ENCODE measurements at places on chromosomes 1 and 21.

DNA sequence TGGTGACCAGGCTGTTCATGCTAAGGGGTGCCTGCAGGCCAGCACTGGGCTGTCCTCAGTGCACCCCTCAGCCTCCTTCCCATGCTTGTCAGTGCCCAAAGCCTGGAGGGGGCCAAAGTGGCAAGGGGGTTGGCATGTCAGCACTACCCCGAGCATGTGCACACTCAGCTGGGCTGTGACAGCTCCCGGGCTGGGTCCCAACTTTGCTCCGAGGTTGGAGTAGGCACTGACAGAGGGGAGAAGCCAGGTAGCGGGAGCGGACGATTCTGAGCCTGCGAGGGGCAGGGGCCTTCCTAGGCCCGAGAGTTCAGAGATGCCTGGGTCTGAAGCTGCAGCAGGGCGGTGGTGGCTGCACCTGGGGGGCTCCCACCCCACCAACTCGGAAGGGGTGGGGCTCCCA is 119.0 kb downstream of the MAST2 start:
- DNase-seq: no peak

GRCh38 chr1:180281490-180281889 is 51.4 kb downstream of the LHX4 start:
- no peak for DNase-seq

GRCh38 chr1:119318466-119319309 is 49.9 kb upstream of the HAO2 start:
- DNase-seq: no peak

GRCh38 chr21:45987121-45987711 is 5.6 kb downstream of the COL6A1 start:
- no peak for DNase-seq

- DNase-seq: no peak
Measured at GRCh38 chr1:30848130-30848529, 60.4 kb downstream of the SDC3 start.

GRCh38 chr21:31917108-31917507 is 44.3 kb downstream of the HUNK start:
- DNase-seq: no peak

DNA sequence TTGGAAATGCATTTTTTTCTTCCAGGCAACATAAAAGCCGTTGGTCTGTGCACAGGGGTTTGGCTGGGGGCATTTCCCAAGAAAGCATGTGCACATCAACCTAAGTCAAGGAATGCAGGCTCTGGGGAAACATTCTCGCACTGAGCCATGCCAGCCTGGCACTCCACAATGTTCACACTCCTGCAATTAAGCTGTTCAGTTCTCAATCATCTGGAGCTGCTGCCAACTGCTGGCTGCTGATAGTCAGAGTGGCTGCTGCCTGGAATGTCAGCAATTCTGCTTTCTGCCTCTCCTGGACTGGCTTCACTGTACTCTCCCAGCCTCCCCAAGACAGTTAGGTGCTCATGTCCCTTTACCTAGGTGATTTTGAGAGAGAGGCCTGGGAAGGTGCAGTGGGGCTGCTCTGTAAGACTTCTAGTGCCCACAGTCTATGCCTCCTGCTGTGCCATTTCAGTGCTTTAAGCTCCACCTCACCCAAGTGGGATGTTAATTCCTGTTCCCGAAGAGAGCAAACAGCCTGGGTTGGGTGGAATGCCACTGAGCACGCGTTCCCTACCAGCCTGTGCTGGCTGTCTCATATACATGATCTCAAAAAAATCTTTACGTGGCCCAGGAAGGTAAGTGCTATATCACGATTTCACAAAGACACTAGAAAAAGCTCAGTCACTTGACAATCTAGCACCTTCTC is 131.7 kb downstream of the BRINP2 start:
- no peak for DNase-seq

GRCh38 chr1:211089536-211089935 is 44.4 kb downstream of the KCNH1 start:
- no peak for DNase-seq

GRCh38 chr1:15895233-15895632 is 47.7 kb downstream of the SPEN start:
- DNase-seq: no peak

GRCh38 chr1:118556936-118557335 is 371.9 kb upstream of the SPAG17 start:
- no peak for DNase-seq

GRCh38 chr1:151131701-151132334 is 14.6 kb downstream of the SEMA6C start:
- DNase-seq: no peak

DNA sequence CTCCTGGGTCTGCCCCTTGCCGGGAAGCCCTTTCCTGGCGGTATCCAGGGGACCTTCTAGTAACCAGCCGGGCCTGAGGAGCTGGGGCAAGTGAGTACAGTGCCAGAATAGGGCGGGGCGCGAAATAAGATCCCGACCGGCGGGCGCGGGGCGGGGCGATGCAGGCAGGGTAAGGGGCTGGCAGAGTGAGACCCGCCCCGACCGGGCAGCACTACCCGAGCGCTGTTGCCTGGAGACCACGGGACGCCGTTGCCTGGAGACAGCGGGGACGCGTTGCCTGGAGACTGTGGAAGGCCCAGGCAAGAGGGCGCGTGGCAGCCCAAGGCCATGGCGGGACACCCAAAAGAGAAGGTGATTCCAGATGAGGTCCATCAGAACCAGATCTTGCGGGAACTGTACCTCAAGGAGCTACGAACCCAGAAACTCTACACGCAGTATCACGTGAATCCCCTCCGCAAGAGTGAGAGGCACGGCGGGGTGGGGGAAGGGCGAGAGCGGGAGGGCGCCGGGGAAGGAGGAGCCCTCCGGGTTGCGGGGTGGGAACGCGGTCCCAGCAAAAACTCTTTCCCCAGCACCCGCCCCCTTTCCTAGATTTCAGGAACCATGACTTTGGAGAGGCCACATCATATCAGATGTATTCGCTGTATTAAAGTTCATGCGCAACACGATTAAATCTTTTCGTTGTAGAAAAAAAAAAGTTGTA is 24.3 kb downstream of the EBNA1BP2 start:
- DNase-seq: peak; percentile 12

GRCh38 chr1:205920159-205920558 is 23.1 kb downstream of the SLC26A9 start:
- no peak for DNase-seq

GRCh38 chr1:107196973-107197562 is 56.2 kb downstream of the NTNG1 start:
- DNase-seq: no peak

DNA sequence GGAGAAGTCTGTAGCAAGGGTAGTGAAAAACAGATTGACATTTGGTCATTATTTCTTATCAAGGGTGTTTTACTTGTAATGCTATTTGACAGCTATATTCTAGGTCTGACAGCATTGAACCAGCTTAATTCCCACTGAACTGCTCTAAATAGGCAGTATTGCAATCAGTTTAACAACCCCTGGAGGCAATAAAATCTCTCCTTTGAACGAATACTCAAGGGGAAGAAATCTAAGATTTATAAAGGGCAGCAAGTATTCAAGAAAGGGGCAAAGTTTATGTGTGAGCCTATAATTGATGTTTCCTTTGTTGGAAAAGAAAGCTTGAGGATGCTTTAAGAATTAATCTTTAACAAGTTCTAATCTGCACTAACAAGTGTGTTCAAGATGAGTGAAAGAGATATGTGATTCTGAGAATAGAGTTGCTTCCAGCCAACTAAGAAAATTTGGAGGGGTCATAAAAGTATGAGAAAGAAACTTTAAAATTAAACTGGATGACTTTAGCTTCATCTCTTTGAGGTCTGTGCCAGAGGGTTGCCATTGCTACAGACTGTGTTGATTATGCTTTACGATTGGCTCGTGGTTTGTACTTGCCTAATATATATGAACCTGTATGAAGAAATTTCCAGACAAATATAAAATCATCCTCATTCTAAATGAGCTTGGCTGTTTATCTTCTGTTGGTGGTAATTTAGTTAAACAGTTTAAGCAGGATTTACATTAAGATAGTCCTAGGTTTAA is 72.5 kb downstream of the ZNF326 start:
- DNase-seq: no peak

GRCh38 chr1:201266774-201267173 is 16.5 kb upstream of the PKP1 start:
- DNase-seq: no peak

- DNase-seq: no peak
Measured at GRCh38 chr21:21682172-21682571, 684.0 kb downstream of the NCAM2 start.

DNA sequence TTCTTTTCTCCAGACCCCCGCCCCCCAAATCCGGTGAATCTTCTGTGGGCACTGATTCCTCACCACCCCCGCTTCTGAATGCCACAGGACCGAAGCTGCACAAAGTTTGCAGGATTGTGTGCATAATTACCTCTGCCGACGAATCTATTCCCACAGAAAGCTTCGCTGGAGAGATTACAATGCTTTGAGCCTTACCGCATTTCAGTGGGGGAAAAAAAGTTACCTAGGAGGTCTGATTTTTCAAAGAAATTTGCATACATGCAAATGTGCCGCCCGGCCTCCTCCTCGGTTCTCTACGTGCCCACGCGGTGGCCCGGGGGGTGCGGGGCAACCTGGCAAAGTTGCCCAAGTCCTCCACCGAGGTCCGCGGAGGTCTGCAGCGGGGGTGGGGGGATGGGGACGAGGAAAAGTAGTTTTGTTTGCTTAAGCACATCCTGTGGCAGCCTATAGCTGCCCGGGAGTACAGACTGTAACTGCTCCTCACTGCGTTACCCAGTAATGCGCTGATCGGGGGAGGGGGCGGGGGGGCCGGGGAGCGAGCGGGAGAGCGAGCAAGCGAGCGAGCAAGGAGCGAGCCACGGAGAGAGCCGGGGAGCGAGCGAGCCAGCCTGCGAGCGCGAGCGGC is 563 bp upstream of the NFIA start:
- peak; percentile 73 for DNase-seq

DNA sequence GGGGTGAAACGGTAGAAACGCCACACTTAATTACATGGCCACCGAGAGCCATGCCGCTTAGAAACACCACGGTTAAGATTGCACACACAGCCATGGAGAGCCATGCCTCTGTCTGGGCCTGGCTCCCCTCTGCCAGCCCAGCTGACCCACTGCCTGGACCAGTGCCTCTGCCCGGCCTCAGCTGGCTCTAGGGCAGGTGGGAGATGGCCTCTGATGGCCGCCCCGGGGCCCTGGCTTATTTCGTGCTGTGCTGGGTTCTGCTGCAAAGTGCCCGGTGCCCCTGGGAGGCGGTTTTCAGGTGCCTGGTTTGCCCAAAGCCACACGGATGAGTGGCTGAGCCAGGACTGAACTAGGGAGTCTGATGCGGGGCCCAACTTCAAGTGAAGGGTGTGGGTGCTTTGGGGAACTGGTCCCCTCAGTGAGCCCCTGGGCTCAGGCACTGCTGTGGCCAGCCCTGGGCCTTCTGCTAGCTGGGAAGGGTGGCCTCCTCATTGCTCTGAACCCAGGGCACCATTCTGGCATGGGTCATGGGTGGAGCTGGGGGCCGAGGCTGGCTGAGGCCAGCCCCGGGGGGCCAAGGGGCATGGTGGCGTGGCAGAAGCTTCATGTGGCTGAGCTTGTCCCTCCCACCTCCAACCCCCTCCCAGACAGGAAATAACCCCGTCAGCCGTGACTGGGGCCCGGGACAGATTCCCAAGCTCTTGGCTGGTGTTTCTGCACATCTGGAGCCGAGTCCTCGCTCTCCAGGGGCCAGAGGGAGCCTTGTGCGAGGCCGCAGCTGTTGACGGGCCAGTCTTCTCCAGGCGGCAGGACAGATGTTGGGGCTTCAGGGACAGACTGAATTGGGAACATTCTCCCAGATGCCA is 1.9 kb upstream of the GPR153 start:
- DNase-seq: no peak

DNA sequence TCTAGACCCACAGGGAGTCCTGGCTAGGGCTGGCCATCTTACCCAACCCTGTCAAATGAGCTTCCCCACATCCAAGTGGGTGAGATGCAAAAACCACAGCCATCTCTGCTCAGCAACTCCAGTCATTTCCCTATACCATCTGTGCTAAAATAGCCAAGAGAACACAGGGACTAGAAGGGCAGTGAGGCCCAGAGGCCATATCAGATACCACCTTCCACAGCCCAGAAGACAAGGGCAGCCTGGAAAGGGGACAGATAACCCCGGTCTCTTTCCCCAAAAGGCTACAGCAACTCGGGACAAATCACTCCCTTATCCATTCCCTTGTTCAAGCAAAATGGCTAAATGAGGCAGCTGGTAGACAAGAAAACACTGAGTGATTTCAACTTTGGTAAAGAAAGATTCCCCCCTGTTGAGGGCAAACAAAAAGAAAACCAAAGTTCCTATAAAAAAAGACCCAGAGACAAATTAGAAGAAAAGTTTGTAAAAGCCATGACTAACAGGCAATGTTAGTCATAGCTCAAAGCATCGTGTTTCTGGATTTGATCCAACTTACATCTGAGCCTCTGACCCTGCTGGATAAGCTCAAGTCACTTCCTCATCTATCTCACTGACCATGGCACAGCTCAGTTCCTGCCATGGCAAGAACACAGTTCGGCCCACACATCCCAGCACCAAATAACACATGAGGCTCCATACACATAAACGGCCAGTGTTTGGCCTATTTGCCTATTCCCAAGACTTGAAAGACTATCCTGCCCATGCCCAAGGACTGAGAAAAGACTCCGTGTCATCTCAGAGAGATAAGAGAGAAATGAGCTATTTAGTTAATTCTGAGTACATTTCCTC is 3.1 kb downstream of the LAMB3 start:
- DNase-seq: no peak

DNA sequence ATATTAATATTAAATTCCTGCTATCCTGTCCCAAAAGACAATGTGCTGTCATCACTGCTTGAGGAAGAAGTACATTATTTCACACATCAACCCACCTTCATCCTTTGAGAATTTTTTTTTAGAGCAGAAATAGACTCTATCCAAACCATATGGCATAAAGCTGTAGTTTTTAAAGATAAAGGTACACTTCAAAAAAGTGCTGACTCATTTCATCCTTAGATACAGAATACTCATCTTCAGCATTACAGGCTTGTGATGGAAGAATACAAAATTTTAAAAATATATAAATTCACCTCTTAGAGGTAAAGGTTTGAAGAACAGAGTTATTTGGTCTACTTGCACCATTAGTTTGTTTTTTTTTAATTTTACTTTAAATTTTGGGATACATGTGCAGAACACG is 126.7 kb upstream of the ERG start:
- DNase-seq: no peak

GRCh38 chr21:37828556-37828955 is 87.7 kb downstream of the KCNJ6 start:
- no peak for DNase-seq

- no peak for DNase-seq
Measured at GRCh38 chr1:94795434-94795833, 24.7 kb upstream of the SLC44A3 start.

GRCh38 chr1:58003059-58003458 is 543.5 kb downstream of the OMA1 start:
- no peak for DNase-seq

GRCh38 chr1:160836981-160837557 is 25.6 kb downstream of the CD244 start:
- no peak for DNase-seq

GRCh38 chr1:232667094-232667777 is 37.3 kb upstream of the SIPA1L2 start:
- DNase-seq: no peak

- no peak for DNase-seq
Measured at GRCh38 chr1:161988413-161988812, 35.3 kb downstream of the OLFML2B start.

- DNase-seq: peak; percentile 65
Measured at GRCh38 chr1:32992489-32993323, 28.1 kb upstream of the RNF19B start.

Measured in activated naive CD4-positive, alpha-beta T cell treated with Interleukin-2 at 50 U/mL for 16 hours (primary cell).